ENCODE measurements at places on chromosomes 4 and X. TPM values are rescaled to one million over a fixed set of nuclear protein-coding genes. Genes with fewer than 3 reads are reported as not detected.

The RADX gene
- 4.0 TPM for total RNA-seq

The CFAP99 gene
- total RNA-seq = not detected

The CCDC120 gene
- 2.7 TPM for total RNA-seq

The ACE2 gene
- 0.51 TPM for total RNA-seq

The ZAR1 gene
- not detected for total RNA-seq
